ENCODE measurements at places on chromosomes 16 and 17.

- DNase-seq: no peak
These were observed 1.8 kb upstream of the SHISA9 start for GRCh38 chr16:12899529-12900143.

DNA sequence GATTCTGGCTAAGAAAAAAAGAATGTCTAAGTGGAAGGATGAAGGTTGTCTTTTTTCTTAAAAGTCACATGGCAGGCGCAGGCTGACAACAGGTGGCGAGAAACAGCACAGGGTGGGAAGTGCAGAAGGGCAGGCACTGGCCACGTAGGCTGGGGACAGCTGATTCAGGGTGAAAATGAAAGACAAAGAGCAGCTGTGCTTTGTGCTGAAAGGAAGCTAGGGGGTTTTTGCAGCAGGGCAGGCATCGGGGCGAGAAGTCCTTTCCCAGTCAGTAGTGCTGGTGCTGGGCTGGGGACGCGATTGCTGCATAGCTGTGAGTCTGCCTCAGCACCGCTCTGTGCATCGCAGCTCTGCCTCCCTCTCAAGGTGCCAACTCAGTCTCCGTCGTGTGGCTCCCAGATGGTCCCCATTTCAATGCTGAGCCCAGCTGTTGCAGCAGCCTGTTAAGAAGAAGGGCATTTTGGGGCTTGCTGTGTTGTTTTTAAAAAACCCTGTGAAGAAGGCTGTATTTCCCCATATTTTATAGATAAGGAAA is 183.1 kb upstream of the CCL2 start:
- DNase-seq: no peak

DNA sequence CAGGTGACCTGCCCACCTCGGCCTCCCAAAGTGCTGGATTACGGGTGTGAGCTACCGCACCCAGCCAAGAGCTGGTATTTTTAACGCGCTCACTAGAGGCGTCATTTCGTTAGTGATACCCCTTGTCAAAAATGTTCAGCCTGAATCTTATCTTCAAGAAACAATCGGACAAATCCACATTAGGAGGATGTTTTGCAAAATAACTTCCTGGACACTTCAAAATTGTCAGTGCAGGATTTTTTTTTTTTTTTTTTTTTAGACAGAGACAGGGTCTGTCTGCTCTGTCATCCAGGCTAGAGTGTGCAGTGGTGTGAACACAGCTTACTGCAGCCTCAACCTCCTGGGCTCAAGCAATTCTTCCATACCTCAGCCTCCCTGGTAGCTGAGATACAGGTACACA is 63.0 kb downstream of the RMI2 start:
- DNase-seq: no peak

GRCh38 chr17:9897372-9897968 is 7.6 kb downstream of the RCVRN start:
- DNase-seq: no peak

DNA sequence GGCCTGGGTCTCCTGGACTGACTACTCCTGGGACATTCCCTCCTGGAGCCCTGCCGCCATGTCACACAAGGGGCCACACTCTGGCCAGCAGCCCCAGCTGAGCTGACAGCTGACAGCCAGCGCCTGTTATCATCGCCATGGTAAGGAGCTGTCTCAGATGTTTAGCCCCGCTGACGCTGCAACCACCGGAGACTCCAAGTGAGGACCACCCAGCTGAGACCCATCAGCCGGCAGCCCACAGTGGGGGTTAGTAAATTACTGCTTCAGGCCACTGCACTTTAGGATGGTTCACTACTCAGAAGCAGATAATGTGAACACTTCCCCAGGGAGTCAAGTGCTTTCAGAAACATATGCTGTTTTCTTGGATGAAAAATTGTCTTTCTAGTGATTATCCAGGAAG is 14.6 kb upstream of the SPHK1 start:
- DNase-seq: no peak
